ENCODE measurements at places on chromosomes 1 and 21. TPM values are rescaled to one million over a fixed set of nuclear protein-coding genes. Genes with fewer than 3 reads are reported as not detected.

GRCh38 chr1:150102986-150103385 lies 35.4 kb downstream of the VPS45 start:
- no peak for DNase-seq

Gene BRDT
- total RNA-seq = not detected

Gene UMODL1
- not detected for total RNA-seq

DNA sequence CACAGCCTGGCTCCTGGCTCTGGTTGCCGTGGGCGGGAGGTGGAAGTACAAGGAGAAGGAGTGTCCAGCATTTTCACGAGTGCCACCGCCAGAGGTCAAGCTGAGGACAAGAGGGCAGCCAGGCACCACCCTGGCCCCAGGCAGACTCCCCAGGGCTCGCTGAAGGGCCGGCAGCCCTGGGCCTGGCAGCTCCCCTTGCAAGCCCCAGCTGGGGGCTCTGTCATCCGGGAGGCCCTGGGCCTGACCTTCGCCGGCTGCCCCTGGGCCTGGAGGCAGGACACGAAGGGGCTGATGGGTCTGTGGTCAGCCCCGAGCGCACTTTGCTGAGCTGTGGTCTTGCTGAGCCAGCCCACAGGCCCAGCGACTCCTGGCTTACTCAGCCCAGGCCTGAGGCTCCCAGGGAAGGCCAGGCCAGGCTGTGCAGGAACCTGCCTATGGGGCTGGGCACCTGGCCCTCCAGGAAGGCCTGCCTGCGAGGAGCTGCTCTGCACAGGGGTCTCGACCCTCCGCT lies 74.8 kb downstream of the MORN1 start:
- DNase-seq = no peak
